ENCODE measurements at places on chromosomes 6 and 20. TPM values are rescaled to one million over a fixed set of nuclear protein-coding genes. Genes with fewer than 3 reads are reported as not detected.

PSORS1C2 gene
- total RNA-seq: not detected

SLC17A3 gene
- not detected for total RNA-seq

ELOVL2 gene
- total RNA-seq: 9.1 TPM

PDYN gene
- 0.12 TPM for total RNA-seq

SEMG1 gene
- not detected for total RNA-seq

DNA sequence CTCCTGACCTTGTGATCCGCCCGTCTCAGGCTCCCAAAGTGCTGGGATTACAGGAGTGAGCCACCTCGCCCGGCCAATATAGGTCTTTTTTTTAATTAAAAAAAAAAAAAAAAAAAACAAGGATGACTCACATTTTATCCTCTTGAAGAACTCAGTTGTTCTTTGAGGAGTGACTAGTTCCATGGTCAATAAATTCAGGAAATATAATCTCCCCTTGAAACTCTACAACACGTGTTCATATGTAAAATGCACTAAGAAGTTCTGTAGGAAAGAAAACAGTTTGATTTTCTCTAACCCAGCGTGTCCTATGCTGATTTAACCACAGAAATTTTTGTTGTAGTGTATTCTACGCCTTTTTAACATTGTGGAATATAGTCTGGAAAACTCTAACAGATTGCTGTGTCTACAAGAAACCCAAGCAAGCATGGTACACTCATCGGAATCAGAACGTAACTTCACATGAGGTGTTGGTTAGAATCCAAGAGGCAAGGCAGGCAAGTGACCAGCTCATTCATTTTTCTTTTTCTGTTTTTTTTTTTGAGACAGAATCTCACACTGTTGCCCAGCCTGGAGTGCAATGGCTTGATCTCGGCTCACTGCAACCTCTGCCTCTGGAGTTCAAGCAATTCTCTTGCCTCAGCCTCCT is 79.0 kb upstream of the ZNF217 start:
- DNase-seq: no peak

DNA sequence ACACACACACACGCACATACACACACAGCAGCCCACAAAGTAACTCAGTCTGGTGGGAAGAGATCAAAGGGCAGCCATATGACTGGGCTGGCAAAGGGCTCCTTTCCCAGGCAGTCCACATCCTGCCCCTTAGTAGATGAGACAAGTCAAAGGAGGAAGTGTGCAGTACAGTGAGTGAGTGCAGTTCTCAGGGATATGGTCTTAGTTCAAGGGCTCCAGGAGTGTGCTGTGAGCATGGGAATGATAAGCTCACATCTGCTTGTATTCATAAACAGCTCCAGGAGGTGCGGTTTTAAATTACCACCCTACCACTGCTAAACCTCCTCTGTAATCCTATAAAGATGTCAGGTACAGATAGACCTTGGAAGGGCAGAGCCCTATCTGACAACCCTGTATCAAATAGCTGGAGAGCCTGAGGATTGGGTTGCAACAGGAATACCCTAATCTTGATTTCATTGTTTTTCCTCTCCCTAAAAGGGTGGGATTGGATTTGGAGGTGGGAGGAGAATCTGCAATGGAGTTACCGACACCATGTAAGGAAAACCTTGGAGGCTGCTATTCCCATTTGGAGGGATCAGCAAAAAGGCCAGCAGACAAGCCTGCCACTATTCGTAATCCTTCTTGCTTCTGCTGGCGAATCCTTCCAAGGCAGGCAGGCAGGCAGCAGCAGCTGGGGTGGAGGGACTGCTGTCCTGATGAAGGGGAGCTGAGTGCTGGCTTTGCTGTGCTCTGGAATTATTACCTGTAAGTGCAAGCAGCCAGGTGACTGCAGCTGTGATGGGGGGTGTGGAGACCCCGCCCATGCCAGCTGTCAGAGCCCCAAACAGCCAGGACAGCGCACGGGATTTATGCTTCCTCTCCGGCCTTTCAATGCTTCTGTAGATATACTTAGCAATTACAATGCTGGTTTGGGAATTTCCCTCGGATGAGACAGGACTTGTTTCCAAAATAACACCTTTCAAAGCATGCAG is 342.7 kb downstream of the PRL start:
- no peak for DNase-seq

DNA sequence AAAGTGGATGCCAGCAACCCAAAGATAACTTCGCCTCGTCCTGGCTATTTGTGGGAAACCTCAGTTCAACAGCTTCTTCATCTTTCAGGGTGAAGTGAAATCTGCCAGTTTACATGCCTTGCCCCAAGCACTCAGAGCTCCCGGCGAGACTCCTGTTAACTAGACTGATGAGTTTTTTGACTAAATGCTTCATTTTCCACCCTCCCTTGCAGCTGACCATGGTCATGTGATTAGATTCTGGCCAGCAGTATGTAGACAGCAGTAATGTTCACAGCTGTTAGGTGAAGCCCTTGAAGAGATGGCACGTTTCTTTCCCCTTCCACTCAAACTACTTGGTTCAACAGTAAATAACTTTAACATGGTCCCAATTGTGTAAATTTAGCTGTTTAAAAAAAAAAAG is 718.8 kb upstream of the FLRT3 start:
- DNase-seq: no peak

DNA sequence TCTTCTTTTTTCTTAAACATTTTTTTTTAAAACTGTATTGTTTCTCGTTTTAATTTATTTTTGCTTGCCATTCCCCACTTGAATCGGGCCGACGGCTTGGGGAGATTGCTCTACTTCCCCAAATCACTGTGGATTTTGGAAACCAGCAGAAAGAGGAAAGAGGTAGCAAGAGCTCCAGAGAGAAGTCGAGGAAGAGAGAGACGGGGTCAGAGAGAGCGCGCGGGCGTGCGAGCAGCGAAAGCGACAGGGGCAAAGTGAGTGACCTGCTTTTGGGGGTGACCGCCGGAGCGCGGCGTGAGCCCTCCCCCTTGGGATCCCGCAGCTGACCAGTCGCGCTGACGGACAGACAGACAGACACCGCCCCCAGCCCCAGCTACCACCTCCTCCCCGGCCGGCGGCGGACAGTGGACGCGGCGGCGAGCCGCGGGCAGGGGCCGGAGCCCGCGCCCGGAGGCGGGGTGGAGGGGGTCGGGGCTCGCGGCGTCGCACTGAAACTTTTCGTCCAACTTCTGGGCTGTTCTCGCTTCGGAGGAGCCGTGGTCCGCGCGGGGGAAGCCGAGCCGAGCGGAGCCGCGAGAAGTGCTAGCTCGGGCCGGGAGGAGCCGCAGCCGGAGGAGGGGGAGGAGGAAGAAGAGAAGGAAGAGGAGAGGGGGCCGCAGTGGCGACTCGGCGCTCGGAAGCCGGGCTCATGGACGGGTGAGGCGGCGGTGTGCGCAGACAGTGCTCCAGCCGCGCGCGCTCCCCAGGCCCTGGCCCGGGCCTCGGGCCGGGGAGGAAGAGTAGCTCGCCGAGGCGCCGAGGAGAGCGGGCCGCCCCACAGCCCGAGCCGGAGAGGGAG is 580 bp downstream of the VEGFA start:
- peak; percentile 79 for DNase-seq

DNA sequence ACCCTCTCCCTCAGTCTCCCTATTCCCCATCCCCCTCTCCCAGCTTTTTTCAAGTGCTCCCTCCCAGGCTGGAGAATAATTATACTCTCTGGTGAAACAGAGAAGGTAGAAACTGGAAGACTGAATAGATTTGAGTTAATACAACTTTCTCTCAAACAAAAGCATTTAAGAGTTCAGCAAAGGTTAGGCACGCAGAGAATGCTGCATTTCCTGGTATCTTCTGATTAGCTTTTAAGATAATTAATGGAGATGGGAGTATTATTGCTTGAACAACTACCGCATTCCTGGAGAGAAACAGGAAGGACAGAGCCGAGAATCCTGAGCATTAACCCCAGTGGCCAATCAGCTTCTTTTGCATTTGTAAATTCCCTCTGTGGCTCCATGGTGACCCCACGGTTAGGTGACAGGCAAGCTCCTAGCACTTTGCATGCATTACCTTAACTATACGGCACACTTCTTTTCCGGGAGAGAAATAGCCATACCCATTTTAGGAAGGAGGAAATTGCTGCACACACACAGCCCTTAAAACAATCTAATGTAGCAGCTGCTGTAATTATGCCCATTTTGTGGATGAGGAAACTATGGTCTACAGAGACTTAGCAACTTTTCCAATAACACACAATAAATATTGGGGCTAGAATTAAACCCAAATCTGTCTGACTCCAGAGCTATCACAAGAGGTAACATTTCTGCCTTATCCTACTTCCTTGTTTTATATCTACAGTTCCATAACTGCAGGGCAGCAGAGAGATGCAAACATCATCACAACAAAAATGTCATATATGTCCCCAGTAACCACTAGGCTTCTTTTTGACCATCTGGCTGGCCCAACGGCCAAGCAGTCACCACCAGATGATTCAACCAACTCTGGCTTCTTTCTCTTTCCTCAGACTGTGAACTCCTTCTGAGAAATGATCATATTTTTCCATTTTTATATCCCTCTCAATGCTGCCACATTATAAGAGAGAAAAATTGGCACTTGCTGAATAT is 169.9 kb downstream of the CD24 start:
- peak; percentile 37 for DNase-seq

DNA sequence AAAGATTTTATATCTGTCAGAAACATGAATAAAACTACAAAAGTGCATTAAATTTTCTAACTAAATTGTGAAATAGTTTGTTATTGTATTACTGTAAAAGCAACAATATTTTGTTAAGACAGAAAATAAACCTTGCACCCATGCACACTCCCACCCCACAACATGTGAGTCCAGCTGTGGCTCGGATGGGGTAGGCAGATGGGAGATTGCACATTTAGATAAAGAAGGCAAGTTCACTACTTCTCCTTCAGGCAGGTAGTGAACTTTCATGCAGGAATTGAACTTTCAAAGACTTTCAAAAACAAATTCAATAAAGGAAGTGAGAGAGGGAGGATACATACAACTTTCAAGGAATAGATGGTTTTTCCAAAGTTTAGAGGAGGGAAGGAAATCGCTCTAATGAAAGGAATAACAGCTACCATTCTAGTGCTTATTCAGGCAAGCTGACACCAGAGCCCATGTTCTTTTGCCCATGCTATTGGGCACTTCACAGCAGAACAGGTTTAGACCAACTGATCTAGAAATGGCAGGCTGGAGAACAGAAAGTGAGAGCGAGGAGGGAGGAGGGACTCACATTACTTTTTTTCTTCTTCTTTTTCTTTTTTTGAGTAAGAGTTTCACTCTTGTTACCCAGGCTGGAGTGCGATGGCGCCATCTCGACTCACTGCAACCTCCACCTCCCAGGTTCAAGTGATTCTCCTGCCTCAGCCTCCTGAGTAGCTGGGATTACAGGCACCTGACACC is 28.5 kb downstream of the SF3B5 start:
- no peak for DNase-seq

- DNase-seq: no peak
These were observed 4.0 kb upstream of the TRAM2 start for GRCh38 chr6:52580905-52581304.

GRCh38 chr6:143023695-143024094 is 37.0 kb upstream of the AIG1 start:
- no peak for DNase-seq

GRCh38 chr6:106056746-106057390 is 29.3 kb upstream of the PRDM1 start:
- no peak for DNase-seq

DNA sequence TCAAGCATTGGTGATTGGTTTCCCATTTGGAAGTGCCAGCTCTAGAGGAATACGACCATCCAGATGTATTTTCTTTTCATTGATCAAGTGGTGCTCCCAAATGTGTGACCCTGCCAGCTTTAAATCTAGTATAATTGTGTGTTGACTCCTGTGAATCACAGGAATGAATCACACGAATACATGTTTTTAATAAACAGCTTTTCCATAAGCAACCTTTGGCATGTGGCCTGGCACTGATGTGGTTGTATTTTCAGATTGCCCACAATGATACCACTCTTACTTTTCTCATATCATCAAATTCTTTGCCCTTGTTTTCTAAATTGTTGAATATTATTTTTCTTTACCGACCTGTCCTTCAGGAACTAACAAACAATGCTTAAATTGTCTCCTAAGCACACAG is 367 bp downstream of the GSTA3 start:
- no peak for DNase-seq

- no peak for DNase-seq
These were observed 194.7 kb downstream of the NRN1 start for GRCh38 chr6:5811997-5812396.

DNA sequence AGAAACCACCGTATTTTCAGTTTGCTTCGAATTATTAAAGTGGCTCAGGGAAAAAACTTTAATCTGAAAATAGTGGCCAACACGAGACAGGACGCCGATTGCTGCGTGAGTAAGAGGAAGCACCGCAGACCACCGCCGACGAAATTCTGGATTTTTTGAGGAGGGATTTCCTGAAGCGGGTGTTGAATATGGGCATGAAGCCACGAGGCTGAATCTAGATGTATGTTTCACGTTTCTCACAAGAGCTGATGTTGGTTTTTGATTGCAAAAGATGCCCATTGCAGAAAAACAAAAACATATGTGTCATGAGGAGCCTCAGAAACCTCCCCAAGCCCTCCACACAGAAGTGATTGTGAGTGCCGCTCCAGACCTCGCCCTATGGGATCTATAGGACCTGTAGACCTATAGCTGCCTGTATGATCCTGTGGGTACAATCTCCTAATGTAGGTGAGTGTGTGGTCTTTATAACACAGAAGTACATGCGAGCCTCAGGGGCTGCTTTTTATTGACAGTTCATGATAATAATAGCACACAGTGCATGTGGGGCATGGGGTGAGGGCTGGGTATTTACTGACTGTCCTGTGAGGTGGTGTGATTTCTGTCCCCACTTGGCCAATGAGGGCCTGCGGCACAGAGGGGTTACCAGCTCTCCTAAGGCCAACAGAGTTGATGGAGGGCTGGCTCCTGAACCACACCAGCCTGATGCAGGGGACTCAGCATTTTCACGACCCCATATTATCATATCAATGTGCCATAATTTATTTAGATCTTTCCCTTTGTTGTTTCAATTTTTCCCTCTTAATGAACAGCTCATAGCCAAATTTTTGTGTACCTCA is 243.9 kb downstream of the DLL1 start:
- no peak for DNase-seq
